ENCODE measurements at places on chromosomes 6 and 20. TPM values are rescaled to one million over a fixed set of nuclear protein-coding genes. Genes with fewer than 3 reads are reported as not detected.
A peak's percentile ranks its signal among the peaks of the same experiment; 100 is the strongest.

PACSIN1 gene
- 0.30 TPM for total RNA-seq

PTCRA gene
- total RNA-seq = not detected

FAM50B gene
- 2.9 TPM for total RNA-seq

SNAP25 gene
- 9.2 TPM for total RNA-seq

C6orf163 gene
- total RNA-seq = 4.5 TPM

FAM83B gene
- total RNA-seq = not detected

KCNS1 gene
- not detected for total RNA-seq

NR2E1 gene
- not detected for total RNA-seq

RAET1G gene
- not detected for total RNA-seq

BCL2L1 gene
- total RNA-seq = 74.3 TPM

COL9A3 gene
- 4.6 TPM for total RNA-seq

GRCh38 chr6:161044335-161044734, 52.8 kb downstream of the MAP3K4 start:
- no peak overlapping the region for H3K4me3 ChIP-seq
- H3K4me1 ChIP-seq = no peaks in the 10 kb centered on the region
- H3K27me3 ChIP-seq = no peaks in the 10 kb centered on the region
- H3K36me3 ChIP-seq = peaks cover 7% of the 10 kb centered on the region

DNA sequence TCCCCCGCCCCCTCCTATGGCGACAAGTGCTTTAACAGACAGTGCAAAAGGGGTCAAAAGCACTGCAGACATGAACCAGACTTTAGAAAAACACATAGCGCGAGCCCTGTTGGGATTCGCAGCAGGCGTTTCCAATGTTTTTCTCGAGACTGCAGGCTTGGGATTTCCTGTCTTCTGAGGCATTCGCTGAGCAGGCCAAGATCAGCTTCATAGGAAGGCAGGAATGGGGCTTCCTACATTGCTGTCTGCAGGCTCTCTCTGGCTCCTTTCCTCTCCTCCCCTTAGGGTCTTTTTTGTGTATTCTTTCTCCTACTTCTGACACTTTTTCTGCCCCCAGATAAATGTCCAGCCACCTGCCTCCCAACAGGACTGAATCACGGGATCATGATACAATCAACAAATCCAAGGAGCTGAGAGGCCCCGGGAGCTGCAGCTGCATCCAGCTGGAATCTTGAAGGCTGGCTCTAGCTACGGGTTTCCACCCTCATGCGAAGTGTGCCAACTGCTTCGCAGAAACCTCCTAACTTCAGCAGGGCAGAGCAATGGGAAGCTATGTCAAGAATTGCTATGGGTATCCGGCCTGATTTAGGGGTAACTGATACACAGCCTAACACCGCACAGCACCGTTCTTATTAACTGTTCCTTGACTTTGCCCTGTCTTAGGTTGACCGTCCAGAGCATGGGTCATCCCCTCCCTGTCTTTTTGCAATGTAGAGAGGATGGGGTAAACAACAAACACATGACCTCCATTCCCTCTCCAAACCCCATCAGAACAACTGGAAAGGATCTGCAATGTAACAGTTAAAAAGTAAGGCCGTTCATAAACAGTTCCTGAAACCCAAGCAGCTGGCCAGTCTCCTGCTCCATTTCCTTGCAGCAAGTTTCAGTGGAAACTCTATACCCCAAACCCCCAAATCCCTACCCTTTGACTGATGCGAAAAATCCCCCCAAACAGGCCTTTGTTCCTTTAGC, 31.5 kb downstream of the SNX5 start:
- peaks cover 8% of the 10 kb centered on the region for H3K36me3 ChIP-seq
- H3K4me3 ChIP-seq = peak overlapping the region; percentile 24
- DNase-seq = no peak
- no peak overlapping the region for H3K27ac ChIP-seq

DNA sequence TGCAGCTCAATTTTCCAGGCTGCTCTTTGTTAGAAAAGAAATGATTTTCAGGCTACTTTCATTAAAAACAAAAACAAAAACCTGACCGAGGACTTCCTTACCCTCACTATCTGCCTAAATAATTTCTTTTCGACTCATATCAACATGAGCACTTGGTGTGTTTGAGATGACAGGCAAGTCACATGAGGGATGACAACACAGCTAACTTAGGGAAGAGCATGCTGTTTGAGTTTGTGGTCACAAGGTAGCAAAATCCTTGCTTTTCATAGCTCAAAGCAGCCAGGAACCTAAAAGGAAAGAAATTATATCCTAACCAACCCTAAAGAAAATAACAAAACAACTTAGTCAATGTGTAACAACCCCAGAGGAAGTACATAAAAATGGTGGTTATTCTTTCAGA, 459.5 kb downstream of the KIF16B start:
- H3K27me3 ChIP-seq = no peaks in the 10 kb centered on the region
- peaks cover 10% of the 10 kb centered on the region for H3K36me3 ChIP-seq
- no peak overlapping the region for H3K27ac ChIP-seq
- DNase-seq = no peak

DNA sequence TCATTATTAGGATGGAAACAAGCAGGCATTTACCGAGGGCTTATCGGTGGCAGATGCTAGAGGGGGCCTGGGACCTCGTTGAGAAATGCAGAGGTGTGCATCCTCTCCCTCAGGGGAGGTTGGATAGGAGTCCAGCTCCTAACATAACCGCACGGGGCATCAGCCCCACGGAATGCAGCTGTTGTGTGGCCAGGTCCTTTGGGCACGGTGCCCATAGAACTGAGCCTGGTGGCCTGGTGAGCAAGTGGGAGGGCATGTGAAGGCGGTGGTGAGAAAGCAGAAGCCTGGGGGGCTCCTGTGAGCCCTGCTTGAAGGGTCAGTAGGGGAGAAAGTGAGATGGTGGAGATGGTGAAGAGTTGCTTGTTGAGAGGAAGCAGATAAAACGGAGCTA, 143.7 kb downstream of the CDH26 start:
- H3K27me3 ChIP-seq = peaks cover 3% of the 10 kb centered on the region
- no peak overlapping the region for H3K27ac ChIP-seq
- peaks cover 14% of the 10 kb centered on the region for H3K4me1 ChIP-seq
- H3K4me3 ChIP-seq = no peak overlapping the region
- no peak for DNase-seq

GRCh38 chr6:150298030-150298380, 70.8 kb upstream of the IYD start:
- no peak overlapping the region for H3K4me3 ChIP-seq
- DNase-seq = no peak
- H3K4me1 ChIP-seq = peaks cover 21% of the 10 kb centered on the region
- no peaks in the 10 kb centered on the region for H3K27me3 ChIP-seq
- H3K36me3 ChIP-seq = peaks cover 7% of the 10 kb centered on the region
- H3K27ac ChIP-seq = no peak overlapping the region

- no peak for DNase-seq
- H3K36me3 ChIP-seq = no peaks in the 10 kb centered on the region
- no peak overlapping the region for H3K4me3 ChIP-seq
- no peak overlapping the region for H3K27ac ChIP-seq
- H3K4me1 ChIP-seq = peaks cover 4% of the 10 kb centered on the region
- H3K27me3 ChIP-seq = no peaks in the 10 kb centered on the region
Observed at GRCh38 chr20:36920334-36920730, 31.2 kb downstream of the SAMHD1 start.

GRCh38 chr6:168765752-168766151, 324.8 kb downstream of the SMOC2 start:
- H3K27me3 ChIP-seq = no peaks in the 10 kb centered on the region
- no peak overlapping the region for H3K27ac ChIP-seq
- H3K4me3 ChIP-seq = no peak overlapping the region
- H3K4me1 ChIP-seq = peaks cover under 1% of the 10 kb centered on the region

GRCh38 chr6:122184401-122184827, 215.0 kb upstream of the HSF2 start:
- DNase-seq = no peak
- H3K27ac ChIP-seq = no peak overlapping the region
- H3K4me3 ChIP-seq = no peak overlapping the region
- no peaks in the 10 kb centered on the region for H3K27me3 ChIP-seq
- no peaks in the 10 kb centered on the region for H3K36me3 ChIP-seq
- H3K4me1 ChIP-seq = no peaks in the 10 kb centered on the region

GRCh38 chr6:21732731-21733130, 139.2 kb downstream of the SOX4 start:
- no peaks in the 10 kb centered on the region for H3K27me3 ChIP-seq
- H3K36me3 ChIP-seq = no peaks in the 10 kb centered on the region
- peaks cover 52% of the 10 kb centered on the region for H3K4me1 ChIP-seq
- no peak overlapping the region for H3K4me3 ChIP-seq

- no peak overlapping the region for H3K4me3 ChIP-seq
- no peaks in the 10 kb centered on the region for H3K27me3 ChIP-seq
- no peak for DNase-seq
- H3K27ac ChIP-seq = no peak overlapping the region
- peaks cover 61% of the 10 kb centered on the region for H3K4me1 ChIP-seq
Observed at GRCh38 chr6:38212116-38212515, 392.6 kb downstream of the ZFAND3 start.

DNA sequence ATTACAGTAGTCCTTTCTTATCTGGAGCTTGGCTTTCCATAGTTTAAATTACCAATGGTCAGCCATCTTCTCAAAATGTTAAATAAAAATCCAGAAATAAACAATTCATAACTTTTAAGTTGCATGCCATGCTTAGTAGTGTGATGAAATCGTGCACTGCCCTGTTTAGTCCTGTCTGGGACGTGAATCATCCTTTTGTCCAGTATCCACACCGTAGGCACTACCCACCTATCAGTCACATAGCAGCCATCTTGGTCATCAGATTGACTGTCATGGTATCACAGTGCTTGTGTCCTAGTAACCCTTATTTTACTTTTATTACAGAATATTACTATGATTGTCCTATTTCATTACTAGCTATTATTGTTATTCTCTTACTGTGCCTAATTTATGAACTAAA, 924.1 kb downstream of the EYS start:
- no peaks in the 10 kb centered on the region for H3K27me3 ChIP-seq
- peaks cover 5% of the 10 kb centered on the region for H3K4me1 ChIP-seq
- no peak for DNase-seq
- no peaks in the 10 kb centered on the region for H3K36me3 ChIP-seq
- H3K27ac ChIP-seq = no peak overlapping the region

Measured in neural crest cell (in vitro differentiated cells).